ENCODE measurements at places on chromosomes 7 and 10.

DNA sequence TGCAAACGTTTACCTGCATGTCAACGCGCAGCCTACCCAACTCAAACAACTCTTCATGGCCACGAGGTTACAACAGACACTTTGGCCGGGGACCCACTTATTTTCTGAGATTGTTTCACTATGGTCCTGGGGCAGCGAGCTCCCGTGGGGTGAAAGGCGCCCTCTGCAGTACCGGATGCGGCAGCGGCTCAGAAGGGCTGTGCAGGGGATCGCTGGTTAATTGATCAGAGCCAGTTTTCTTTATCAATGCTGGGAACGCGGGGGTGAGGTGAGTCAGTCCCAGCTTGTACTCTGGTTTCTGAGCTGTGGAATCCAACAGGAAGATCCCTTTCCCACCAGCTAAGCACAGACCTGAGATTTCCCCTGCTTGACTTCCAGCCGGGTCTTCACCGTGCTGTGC is 366.5 kb upstream of the KLF6 start:
- DNase-seq: peak; percentile 64

- no peak for DNase-seq
Measured at GRCh38 chr7:78529392-78529791, 730.8 kb downstream of the PHTF2 start.

DNA sequence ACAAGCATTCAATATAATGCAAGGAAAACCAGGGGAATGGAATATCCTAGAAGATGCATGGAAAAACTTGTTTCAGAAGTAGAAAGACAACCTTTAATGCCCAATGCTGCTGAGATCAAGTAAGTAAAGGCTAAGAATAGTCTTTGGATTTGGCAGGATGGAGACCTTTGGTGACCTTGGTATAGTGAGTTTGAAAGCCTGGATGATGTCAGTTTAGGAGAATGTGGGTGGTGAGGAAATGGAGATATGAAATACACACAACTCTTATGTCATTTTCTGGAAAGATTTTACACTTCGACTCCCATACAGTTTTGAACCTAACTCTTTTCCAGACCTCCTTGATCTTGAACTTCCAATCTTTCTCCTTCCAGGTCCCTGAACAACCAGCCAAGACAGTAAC is 185.7 kb downstream of the TFEC start:
- no peak for DNase-seq

DNA sequence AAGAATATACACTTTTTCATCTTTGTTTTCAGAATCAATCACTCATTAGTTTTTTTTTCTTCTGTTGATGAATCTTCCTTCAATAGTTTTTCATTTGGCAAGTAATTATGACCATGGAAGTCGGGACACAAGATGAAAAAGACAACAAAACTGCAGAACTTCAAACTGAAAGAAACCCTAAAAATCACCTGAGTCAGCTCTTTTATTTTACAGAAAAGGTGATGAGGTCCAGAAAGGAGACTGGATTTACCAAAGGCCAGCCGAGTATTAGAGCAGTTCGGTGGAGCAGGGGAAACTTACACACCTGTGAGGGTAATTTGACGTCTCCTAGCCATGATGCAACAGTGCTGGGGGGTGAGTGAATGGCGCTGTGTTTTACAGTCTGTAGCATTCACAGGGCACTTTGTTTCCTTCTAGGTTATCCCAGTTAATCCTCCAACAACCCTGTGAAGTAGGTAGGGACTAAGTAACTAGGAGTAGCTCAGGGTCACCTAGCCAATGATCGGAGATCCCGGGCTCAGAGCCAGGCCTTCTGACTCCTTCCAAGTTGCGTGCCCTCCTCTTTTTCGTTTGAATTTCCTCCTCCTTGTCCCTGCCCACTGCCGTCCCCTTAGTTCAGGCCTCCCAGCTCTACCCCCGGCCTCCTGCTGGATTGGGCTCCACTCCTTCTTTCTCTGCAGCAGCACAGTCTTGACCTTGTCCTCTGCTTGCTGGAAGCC is 14.0 kb downstream of the RBM20 start:
- DNase-seq: no peak

GRCh38 chr10:34996843-34997242 is 93.3 kb downstream of the CUL2 start:
- no peak for DNase-seq

Data from ELF-1 (cell line).